ENCODE measurements at places on chromosomes 6 and 20. TPM values are rescaled to one million over a fixed set of nuclear protein-coding genes. Genes with fewer than 3 reads are reported as not detected.

The RAB32 gene
- total RNA-seq: 43.3 TPM

The CST4 gene
- not detected for total RNA-seq

The POPDC3 gene
- 129 TPM for total RNA-seq

The HLA-C gene
- total RNA-seq: 348 TPM

The OLIG3 gene
- total RNA-seq: not detected

The SIGLEC1 gene
- 1.3 TPM for total RNA-seq

The SAMD5 gene
- 6.7 TPM for total RNA-seq

The RIPOR2 gene
- 50.0 TPM for total RNA-seq

The TTLL9 gene
- total RNA-seq: not detected

The DZANK1 gene
- 0.32 TPM for total RNA-seq

The PAX1 gene
- not detected for total RNA-seq

The HMGN4 gene
- 57.1 TPM for total RNA-seq

The NKAIN2 gene
- total RNA-seq: 0.37 TPM

The RIMS4 gene
- total RNA-seq: not detected

The STMN3 gene
- 14.7 TPM for total RNA-seq
